Esophagus squamous epithelium (tissue), 5 donors: ENCODE measurements at places on chromosomes 4 and X.

DNA sequence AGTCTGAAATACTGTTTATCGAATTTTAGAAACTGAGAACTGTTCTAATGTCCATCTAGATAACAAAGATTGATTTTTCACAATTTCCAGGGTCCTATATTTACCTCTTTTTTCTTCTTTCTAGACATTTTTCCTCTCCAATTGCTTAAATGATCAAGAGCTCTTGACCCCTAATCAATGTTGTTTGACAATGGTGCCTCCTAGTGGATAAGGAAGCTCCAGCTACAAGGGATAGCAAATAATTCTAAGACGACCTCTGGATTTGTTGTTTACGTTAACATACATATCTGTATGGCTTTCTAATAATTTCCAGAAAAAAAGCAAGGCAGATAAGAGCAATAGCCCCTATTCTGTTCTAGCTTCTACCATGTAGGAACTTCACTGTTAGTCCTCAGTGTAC, 35.8 kb downstream of the GPR82 start:
- no peak for DNase-seq

DNA sequence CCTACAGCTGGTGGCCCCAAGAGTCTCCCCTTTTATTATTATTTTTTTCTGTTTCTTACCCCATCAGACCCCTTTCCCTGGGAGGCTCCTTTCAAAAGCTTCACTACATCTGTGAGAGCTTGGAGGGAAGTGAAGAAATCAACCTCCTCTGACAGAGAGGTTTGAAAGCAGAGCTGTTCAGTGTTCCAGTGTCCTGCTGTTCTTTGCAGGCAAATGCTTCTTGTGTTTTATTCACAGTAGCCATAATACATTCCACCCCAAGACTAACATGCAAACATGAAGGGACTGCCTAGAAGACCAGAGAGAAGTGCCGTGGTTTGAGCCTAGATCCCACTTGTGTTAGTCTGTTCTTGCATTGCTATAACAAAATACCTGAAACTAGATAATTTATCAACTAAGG, 192.1 kb downstream of the PTTG2 start:
- DNase-seq, result no peak

GRCh38 chrX:30618160-30618765, 35.0 kb upstream of the GK start:
- DNase-seq, result no peak

- no peak for DNase-seq
These were observed 272.1 kb upstream of the AGTR2 start for GRCh38 chrX:115898382-115899001.

- DNase-seq, result no peak
These were observed 65.7 kb upstream of the ALG13 start for GRCh38 chrX:111615227-111615626.

DNA sequence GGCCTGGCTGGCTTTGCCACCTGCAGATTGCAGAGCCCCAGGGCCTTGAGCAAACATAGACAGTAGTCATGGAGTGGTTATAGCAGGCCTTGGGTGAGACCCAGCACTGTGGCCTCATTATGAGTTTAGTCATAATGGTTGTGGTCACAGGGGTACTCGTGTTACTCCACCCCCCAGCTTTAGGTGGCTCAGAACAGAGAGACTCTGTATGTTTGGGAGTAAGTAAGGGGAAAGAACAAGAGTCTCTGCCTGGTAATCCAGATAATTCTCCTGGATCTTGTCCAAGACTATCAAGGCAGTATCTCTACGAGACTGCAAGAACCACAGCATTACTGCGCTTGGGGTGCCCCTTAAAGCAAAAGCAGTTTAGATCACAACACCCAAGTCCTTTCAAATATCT, 62.3 kb upstream of the SCRG1 start:
- no peak for DNase-seq

GRCh38 chr4:85520765-85521749, 46.1 kb downstream of the ARHGAP24 start:
- no peak for DNase-seq

GRCh38 chr4:40978548-40978947, 228.8 kb downstream of the NSUN7 start:
- DNase-seq, result no peak

DNA sequence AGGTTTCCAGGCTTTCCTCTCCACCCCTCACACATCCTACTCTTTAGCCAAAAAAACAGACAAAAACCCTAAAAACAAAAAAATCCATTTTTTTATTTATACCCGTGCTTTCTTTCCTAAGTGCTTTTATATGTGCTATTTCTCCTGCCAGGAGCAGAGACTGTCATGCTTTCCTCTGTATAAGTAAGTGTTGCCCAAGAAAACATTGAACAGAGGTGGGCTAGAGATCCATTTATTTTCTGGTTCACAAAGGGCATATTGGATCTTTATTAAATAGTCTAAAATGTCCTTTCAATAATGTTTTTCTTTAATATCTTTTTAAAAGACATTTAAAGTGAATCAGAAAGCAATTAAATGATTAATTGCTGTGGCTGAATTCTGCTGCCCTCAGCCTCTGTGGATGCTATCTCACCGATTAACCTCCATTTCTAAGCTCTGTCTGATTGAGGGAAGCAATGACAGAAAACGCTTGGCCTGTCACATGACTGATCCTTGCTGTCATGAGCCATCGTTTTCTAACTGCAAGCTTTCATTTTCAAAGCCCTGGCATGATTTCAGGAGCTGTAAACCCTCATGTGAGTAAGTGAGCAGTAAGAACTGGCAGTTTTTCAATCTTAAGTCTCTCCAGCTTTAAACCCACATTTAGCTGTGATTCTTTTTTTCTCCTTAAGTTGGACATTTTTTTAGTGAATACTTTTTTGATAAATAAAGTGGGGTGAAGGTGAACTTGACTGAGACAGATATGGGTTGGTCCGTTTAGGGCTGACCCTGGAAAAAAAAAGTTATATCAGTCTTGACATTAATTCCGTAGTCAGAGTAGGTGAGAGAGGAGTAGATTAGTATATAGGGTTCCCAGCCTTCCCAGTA, 180.7 kb upstream of the PGRMC2 start:
- DNase-seq, result no peak

DNA sequence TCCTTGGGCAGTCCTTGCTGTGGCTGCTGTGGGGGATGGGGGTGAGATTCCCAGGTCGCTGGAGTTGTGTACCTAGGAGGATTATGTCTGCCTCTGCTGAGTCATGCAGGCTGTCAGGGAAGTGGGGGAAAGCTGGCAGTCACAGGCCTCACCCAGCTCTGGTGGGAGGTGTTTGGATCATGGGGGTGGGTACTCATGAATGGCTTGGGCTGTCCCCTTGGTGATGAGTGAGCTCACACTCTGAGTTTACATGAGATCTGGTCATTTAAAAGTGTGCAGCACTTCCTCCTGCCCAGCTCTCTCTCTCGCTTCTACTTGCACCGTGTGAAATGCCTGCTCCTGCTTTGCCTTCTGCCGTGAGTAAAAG, 24.6 kb upstream of the PDLIM3 start:
- no peak for DNase-seq

- no peak for DNase-seq
These were observed 45.5 kb upstream of the RBM47 start for GRCh38 chr4:40675166-40675565.

DNA sequence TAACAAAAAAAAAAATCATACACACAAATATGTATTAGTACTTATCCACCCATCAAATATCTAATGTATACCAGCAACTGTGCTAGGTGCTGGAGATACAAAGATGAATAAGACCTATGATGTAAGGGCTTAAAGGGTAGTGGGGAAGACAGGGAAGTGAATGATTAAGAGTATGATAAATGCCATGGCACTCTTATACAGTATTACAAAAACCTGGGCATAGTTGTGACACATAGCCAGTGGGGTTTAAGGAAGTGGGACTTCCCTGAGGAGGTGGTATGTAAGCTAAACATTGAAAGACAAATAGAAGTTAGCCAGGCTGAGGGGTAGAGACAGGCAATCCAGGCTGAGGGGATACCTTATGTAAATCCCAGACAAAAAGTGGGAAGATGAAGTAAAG, 23.5 kb downstream of the CHM start:
- DNase-seq, result no peak

- DNase-seq, result no peak
These were observed 92.7 kb downstream of the SHISA3 start for GRCh38 chr4:42490015-42490414.
